ENCODE measurements at places on chromosomes 1 and 21.

GRCh38 chr1:64061430-64062104 lies 141.9 kb upstream of the UBE2U start:
- no peak for DNase-seq

DNA sequence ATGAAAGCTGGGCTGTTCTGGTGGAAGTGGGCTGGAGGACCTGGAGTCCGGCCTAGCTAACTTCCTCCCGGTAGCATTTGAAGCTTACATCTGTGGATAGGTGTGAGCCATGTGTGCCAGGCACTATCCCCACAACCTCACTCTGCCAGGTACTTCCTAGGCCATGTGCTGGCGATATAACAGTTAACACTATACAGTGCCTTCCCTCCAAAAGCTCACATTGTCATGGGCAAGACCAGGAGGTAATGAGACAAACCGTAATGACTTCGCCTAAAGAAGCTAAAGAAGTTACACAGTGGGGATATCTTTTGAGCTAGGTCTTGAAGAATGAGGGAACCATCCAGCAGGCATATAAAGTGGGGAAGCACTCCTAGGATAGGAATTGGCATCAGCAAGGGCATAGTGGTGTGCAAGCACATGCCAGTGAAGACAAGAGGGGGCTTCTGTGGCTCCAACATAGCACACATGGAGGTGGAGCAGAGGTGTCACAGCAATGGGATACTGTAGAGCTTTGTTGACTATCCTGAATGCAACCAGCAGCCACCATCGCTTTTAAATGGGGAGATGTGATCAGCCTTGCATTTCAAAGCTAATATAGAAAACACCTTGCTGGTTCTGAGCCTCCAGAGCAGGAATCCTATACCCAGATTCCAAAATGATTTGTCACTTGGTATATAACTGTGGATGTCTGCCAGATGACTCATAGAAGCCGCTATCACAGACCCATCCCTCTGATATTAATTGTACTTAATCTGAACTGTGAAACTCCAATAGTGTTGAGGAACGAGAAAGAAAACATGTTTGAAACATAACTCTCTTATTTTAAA lies 466.3 kb downstream of the LMO4 start:
- DNase-seq: no peak

DNA sequence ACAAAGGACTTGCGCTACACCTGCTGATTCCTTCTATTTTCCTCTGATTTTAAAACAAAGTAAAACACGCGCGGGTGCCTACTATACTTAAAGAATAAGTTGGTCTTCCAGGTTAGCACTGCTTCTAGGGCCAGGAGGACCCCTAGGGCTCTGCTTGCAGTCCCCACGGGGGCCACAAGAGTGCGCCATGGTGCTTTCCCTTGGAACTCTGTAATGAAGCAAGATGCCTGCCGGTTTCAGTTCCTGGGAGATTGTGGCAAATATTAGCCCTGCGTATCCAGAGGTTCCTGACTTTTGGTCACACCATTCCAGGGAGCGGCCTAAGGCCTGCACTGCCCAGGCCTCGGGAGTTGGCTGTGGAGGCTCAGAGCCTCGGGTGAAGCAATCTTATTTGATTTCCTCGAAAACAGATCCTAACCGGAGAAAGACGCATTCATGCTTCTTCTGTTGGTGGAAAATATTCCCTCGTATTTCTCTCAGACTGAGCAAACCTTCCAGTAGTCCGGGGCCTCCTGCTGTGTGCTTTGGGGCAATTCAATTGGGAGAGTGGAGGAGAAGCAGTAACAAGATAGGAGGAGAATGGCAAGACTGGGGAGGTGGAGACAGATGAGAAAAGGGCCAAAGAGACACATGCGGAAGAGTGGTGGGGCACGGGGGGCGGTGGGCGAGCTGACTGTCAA lies 25.3 kb downstream of the ADAM30 start:
- DNase-seq: peak; percentile 29

GRCh38 chr1:209805341-209805781 lies 581 bp downstream of the IRF6 start:
- DNase-seq: no peak

GRCh38 chr1:211701733-211702132 lies 26.3 kb upstream of the NEK2 start:
- no peak for DNase-seq

- no peak for DNase-seq
Measured at GRCh38 chr1:109740615-109741373, at the start of gene GSTM3. Gene GSTM3 (minus strand): TSS chr1:109741038. CDS start chr1:109740287, 751 bp downstream.
